NCI-H526 (cell line): ENCODE measurements at places on chromosomes 1 and 21.

DNA sequence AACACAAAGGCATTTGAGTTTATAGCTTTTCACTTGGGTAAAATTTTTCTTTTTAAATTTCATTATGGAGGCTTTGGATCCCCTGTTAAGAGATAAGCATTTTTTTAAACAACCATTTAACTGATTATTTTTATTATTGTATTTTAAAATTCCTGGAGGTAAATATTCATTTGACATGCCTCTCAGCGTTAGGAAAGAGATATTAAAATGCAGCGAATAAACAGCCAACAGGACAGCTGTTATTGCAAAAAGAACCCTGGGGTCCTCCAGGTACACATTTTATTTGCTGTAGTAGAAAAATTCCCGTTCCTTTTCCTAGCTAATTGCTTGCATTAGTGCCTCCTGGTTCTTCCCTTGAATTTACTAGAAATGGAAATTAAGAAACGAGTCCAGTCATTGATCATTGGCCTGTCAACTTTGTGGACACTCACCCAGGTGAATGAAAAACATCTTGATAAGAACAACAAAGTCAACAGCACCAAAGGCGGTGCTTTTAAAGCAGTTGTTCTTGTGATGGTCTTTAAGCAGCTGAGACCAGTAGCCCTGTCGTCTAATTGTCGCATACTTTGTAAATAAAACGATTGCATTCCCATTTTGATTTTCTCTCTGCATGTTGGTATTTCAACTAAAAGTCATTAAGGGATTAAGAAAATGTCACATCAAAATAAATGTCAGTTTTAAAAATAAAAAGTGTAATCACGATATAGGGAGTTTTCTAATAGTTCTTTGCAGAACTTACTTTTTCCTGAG, 282.4 kb downstream of the GRIK1 start:
- DNase-seq = no peak

- DNase-seq = no peak
Measured at GRCh38 chr1:63968663-63969440, 195.0 kb downstream of the ROR1 start.

GRCh38 chr1:10082785-10083479, 50.2 kb downstream of the UBE4B start:
- no peak for DNase-seq

DNA sequence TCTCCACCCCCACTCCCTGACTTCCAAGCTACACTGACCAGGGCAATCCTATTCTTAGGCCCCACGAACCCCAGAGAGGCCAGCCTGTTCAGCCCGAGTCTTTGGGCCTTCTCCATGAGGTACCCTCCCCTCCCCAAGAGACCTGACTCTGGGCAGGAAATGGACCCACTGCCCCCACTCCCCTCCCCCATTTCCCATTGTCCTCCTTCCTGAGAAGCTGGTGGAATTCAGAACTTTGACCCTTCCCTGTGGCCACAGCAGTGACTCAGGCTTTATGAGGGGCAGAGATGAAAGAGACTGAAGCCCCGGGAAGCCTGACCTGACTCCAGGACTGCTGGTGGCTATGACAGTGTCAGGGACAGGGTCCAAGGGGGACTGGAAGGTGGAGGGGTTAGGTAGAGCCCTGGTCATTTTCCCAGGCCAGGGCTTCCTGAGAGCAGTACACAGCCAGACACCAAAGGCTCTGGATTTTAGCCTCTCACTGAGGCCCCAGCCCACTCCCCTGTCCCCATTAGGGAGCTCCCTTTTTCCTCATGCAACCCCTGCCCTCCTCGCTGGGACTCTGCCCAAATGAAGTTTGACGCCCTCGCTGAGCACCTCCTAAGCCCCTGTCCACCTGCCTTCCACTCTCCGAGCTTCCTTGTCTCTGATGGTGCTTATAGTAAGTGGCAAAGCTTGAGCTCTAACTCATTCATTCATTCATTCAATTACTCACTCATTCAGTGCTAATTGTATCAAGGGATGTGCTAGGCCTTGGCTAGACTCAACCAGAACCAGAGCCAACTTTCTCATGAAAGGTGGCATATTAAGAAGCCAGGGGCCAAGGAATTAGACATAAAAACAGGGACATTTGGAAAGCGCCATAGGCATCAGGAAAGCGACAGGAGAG, 3.0 kb downstream of the CRYBG2 start:
- no peak for DNase-seq

- no peak for DNase-seq
Measured at GRCh38 chr1:154206196-154206595, at the start of gene CFAP141. CFAP141 (minus strand) TSS chr1:154206333; CDS start chr1:154206307, 26 bp downstream.

GRCh38 chr1:151583796-151584195, 28.1 kb upstream of the SNX27 start:
- DNase-seq = no peak

DNA sequence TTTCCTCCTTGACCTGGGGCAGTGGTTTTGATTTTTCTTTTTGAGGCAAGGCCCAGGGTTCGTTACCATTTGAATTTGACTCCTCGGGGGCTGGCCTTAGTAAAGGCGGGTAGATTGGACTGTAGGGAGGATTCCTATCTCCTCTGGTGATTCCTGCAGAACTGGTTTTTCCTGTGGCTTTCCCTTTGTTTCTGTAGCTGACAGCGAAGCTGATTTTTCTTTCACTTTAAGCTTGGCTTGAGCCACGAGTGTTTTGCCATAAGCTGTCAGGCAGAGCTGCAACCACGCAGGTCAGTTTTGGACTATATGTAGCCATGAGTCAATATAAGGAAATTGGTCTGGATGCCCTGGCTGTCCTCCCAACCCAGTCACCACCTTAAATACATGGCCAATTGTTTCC, 28.7 kb upstream of the KCNJ15 start:
- DNase-seq = no peak

GRCh38 chr1:113608399-113608798, 150.9 kb downstream of the PHTF1 start:
- no peak for DNase-seq

- no peak for DNase-seq
Measured at GRCh38 chr21:31830701-31831100, 42.1 kb upstream of the HUNK start.
